Heart right ventricle (tissue), 16 donors: ENCODE measurements at places on chromosomes 1 and 21. TPM values are rescaled to one million over a fixed set of nuclear protein-coding genes. Genes with fewer than 3 reads are reported as not detected.

- no peak overlapping the region for H3K4me3 ChIP-seq
- H3K4me1 ChIP-seq = no peaks in the 10 kb centered on the region
- no peak overlapping the region for H3K27ac ChIP-seq
- DNase-seq = no peak
Observed at GRCh38 chr1:218317061-218317460, 28.1 kb upstream of the TGFB2 start.

DNA sequence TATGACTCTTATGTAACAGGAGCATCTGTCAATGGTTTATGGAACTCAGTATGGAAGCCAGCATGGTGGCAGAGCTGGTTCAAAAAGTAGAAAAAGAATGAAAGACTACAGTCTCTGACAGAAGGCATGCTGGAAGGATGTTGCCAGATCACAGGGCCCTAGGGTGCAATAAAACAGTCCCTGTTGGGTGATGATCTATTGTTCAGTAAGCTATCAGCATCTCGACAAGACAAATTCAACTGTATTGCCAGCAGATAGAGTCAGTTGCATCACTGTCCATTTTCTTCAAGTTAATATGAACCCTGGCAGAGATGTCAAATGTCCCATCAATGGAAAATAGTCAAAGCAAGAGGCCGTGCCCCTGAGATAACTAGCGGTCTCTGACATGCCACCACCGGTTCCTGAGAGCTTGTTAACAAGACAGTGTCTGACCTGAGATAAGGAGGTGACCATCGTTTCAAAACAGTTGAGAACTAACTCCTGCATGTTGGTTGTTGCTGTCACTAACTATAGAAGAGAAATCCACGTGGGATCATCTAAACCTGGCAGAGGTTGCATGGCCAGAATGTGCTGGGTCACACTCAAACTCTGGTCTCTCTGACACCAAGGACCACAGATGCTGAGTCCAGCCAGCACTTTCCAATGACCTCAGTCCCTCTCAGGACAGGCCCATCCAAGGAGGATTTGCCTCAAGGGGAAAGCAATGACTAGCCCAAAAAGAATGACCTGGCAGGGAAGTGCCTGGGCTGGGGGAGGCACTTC, 125.9 kb downstream of the RIPK4 start:
- peak overlapping the region; percentile 6 for H3K27ac ChIP-seq
- no peak overlapping the region for H3K4me3 ChIP-seq
- no peak for DNase-seq

LRRC7 gene
- 0.97 TPM for total RNA-seq

LCE1D gene
- not detected for total RNA-seq

CLCA1 gene
- not detected for total RNA-seq

DNA sequence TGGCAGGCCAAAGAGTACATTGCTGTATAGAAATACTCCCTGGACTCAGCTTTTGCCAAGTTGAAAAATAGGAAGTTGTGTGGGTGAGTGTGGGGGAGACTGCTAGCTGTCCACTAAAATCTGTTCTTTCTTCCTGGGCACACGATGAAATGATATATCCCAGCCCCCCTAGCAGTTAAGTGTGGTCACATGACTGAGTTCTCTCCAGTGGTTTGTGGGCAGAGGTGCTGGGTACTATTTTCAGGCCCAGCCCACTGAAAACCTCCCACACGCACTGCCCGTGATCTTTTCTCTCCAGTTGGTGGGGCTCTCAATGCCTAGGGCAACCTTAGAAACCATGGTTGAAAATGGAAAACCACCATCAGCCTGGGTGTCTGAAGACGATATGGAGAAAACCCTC, 119.7 kb upstream of the LMO4 start:
- no peak overlapping the region for H3K4me3 ChIP-seq
- no peak for DNase-seq
- no peaks in the 10 kb centered on the region for H3K36me3 ChIP-seq
- no peaks in the 10 kb centered on the region for H3K27me3 ChIP-seq
- H3K4me1 ChIP-seq = no peaks in the 10 kb centered on the region

GRCh38 chr1:197850042-197850441, 52.4 kb upstream of the C1orf53 start:
- no peak overlapping the region for H3K27ac ChIP-seq
- H3K27me3 ChIP-seq = no peaks in the 10 kb centered on the region
- no peak overlapping the region for H3K4me3 ChIP-seq

- no peaks in the 10 kb centered on the region for H3K4me1 ChIP-seq
- H3K27ac ChIP-seq = no peak overlapping the region
Observed at GRCh38 chr1:209546390-209547085, 37.0 kb upstream of the CAMK1G start.

ARHGAP29 gene
- 26.1 TPM for total RNA-seq

C21orf58 gene
- 1.4 TPM for total RNA-seq

PTGS2 gene
- total RNA-seq = 5.0 TPM

CHIT1 gene
- total RNA-seq = not detected

GRCh38 chr21:39593522-39593921, 19.2 kb upstream of the B3GALT5 start:
- no peak overlapping the region for H3K4me3 ChIP-seq
- no peaks in the 10 kb centered on the region for H3K4me1 ChIP-seq
- DNase-seq = no peak
- no peaks in the 10 kb centered on the region for H3K36me3 ChIP-seq
- H3K27ac ChIP-seq = no peak overlapping the region

RCAN1 gene
- total RNA-seq = 108 TPM

TNFRSF18 gene
- 0.28 TPM for total RNA-seq

- peaks cover 36% of the 10 kb centered on the region for H3K27me3 ChIP-seq
- no peak overlapping the region for H3K4me3 ChIP-seq
- no peak overlapping the region for H3K27ac ChIP-seq
- H3K4me1 ChIP-seq = peaks cover 17% of the 10 kb centered on the region
- DNase-seq = no peak
Observed at GRCh38 chr1:17122521-17123164, 3.4 kb upstream of the PADI2 start.

DNA sequence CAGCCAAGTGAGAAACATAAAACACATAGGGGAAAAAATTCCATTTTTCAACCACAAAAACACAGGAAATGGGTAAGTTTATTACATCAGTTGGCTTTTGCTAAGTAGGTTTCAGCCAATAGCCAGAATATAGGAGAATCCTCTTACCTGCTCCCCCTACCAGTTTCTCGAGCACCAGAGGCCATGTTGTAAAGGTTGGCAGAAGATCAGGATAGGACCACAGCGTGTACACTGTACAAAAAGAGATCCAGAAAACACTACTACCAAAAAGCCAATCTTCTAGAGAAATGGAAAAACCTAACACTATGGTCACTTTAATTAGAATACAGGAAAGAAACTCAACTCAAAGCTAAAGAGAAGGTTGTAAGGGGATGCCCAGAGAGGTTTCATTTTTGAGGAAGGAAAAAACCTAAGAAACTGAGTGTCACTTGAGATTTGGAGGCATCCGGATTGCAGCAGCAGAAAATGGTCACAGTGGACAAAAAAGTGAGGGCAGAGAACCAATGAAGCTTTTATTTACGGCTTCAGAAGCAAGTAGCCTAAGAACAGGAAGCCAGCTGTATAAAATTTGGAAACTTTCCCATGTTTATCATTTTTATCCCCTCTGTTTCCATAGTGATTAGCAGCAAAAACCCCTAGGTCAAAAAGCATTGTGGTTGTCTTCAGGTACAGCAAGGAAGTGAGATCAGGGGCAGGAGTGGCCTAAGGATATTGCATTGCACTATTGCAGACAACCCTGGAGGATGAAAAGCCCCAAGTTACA, 2.9 kb downstream of the EIF2D start:
- no peak for DNase-seq
- H3K27ac ChIP-seq = no peak overlapping the region
- peaks cover 9% of the 10 kb centered on the region for H3K4me1 ChIP-seq
- H3K27me3 ChIP-seq = no peaks in the 10 kb centered on the region

PERM1 gene
- total RNA-seq = 200 TPM

LAMB3 gene
- total RNA-seq = 5.4 TPM

DNA sequence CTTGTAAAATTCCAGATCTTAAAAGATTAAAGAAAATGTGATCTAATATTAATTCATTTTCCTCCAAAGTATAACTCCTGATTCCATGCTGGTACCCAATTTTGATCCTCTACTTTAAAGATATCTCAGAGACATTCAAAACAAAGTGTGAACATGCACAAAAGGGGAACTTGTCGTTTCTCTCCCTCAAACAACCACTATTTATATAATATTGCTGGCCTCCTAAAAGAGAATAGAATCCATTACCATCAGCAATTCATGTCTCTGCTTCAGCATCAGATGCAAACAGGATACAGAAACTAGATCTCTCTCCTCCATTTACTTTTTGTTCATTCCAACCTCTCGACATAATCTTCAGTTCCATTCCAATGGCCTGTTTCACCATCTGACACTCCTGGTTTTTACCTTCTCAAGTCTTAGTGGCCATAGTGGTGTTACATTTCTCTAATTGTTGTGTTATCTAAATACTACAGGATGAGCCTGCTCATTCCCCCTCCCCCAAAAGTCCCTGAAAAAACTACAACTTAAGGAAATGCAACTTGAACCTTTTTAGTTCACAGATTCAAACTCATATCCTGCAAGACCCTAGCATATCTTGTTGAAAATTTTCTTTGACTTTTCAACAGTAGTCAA, 4.1 kb downstream of the NRIP1 start:
- H3K36me3 ChIP-seq = no peaks in the 10 kb centered on the region
- H3K27me3 ChIP-seq = no peaks in the 10 kb centered on the region
- H3K4me1 ChIP-seq = peaks cover 3% of the 10 kb centered on the region
- DNase-seq = no peak

CNIH3 gene
- 0.28 TPM for total RNA-seq

GRCh38 chr21:43728154-43728466, 9.2 kb downstream of the PDXK start:
- H3K4me3 ChIP-seq = peak overlapping the region; percentile 63
- H3K4me1 ChIP-seq = peaks cover 22% of the 10 kb centered on the region
- DNase-seq = no peak
- H3K36me3 ChIP-seq = no peaks in the 10 kb centered on the region
- no peaks in the 10 kb centered on the region for H3K27me3 ChIP-seq

- H3K36me3 ChIP-seq = no peaks in the 10 kb centered on the region
- no peak overlapping the region for H3K4me3 ChIP-seq
- no peak overlapping the region for H3K27ac ChIP-seq
- DNase-seq = no peak
Observed at GRCh38 chr21:32089766-32090165, 189.1 kb downstream of the MIS18A start.

GRCh38 chr21:45306453-45306831, 18.7 kb upstream of the POFUT2 start:
- no peaks in the 10 kb centered on the region for H3K36me3 ChIP-seq
- no peaks in the 10 kb centered on the region for H3K27me3 ChIP-seq
- no peak overlapping the region for H3K4me3 ChIP-seq
- H3K27ac ChIP-seq = peak overlapping the region; percentile 62
- DNase-seq = peak; percentile 17

GRCh38 chr1:241413386-241413785, 56.4 kb upstream of the RGS7 start:
- no peaks in the 10 kb centered on the region for H3K27me3 ChIP-seq
- H3K27ac ChIP-seq = no peak overlapping the region
- no peak for DNase-seq
- no peaks in the 10 kb centered on the region for H3K4me1 ChIP-seq
- H3K36me3 ChIP-seq = no peaks in the 10 kb centered on the region

SPATA46 gene
- total RNA-seq = not detected

DNA sequence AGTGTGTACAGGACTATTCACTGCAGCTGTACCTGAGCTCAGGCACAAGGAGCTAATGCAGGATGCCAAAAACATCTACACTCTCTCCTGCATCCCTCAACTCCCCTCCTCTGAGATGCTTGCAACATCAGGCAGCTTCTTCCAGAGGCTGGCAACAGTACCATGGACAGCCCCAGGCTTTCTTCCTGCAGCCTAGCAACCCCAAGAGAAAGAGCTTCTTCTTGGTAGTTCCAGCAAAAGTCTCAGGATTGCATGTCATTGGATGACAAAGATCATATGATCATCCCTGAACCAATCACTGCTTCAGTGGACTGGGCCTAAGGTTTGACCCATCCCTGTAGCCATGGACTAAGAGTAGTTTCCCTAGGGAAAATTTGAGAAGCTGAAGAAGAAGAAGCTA, 46.7 kb downstream of the CAMK2N1 start:
- peaks cover 3% of the 10 kb centered on the region for H3K27me3 ChIP-seq
- no peak overlapping the region for H3K27ac ChIP-seq
- no peaks in the 10 kb centered on the region for H3K4me1 ChIP-seq

DNA sequence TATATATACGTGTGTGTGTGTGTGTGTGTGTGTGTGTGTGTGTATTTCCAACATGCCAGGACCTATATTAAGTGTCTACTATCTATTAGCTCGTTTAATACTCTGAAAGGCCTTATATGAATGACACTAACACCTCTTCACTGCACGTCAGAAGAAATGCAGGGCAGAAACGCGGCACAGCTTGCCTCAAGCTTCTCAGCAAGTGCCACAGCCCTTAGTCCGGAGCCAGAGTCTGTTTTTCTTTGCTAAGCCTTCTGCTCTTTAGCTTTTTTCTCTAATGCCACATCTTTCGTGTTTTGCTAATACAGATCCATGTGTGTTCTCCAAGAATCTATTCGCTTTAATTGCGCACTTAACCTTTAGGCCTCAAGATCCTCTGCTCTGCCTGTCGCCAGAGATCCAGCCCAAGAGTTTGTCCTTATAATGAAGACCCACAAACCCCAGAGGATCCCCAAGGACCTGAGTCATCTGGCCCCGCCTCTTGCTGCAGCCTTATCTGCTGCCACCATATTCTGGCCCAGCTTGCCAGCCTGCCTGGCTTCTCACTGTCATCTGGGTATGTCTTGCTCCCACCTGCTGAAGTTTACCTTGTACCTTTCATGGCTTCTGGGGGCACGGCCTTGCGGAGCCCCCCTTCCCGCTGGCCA, 2.0 kb upstream of the TRIM58 start:
- no peaks in the 10 kb centered on the region for H3K36me3 ChIP-seq
- H3K27me3 ChIP-seq = peaks cover 44% of the 10 kb centered on the region
- no peak overlapping the region for H3K27ac ChIP-seq
- DNase-seq = no peak

DNA sequence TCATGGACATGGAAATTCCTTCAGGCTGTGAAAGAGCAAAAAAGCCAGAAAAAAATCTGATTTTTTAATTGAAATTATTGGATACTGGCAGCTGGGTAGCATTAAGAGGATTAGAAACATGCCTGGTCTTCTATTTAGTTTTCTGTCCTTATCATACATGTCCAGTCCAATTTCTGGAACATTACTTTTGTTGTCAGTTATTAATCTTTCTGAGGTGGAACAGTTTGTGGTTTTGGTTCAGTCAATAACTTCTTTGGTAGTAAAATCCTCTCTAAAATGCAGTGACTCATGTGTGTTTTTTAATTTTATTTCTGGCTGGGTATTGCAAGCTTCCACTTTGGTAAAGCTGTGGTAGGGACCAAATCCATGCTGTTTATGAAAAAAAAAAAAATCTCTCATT, 687.0 kb upstream of the ADGRL2 start:
- no peaks in the 10 kb centered on the region for H3K4me1 ChIP-seq
- no peak for DNase-seq
- no peak overlapping the region for H3K4me3 ChIP-seq
- no peak overlapping the region for H3K27ac ChIP-seq
- no peaks in the 10 kb centered on the region for H3K36me3 ChIP-seq
- H3K27me3 ChIP-seq = no peaks in the 10 kb centered on the region

DNA sequence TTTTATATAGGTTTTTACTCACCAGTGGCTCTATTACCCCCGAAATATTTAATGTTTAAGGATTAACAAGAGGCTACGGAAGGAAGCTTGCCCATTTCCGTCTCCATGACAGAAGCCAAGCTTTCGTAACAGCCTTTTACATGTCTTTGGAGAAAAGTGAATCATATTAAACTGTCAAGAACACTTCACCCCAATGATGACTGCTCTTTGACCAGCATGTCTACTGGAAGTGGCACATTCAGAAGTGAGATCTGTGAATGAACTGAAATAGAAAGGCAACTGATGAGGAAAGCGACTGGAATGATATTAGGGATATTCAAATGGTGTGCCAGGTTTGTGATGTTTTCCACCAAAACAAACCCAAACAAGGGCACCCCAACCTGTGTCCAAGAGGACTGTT, 8.5 kb upstream of the PRDM15 start:
- no peaks in the 10 kb centered on the region for H3K4me1 ChIP-seq
- H3K27ac ChIP-seq = no peak overlapping the region
- no peak for DNase-seq
- peaks cover 9% of the 10 kb centered on the region for H3K36me3 ChIP-seq

SPATA6 gene
- 11.3 TPM for total RNA-seq
